ENCODE measurements at places on chromosomes 2 and 18.

GRCh38 chr18:46031741-46032140, 40.3 kb downstream of the PSTPIP2 start:
- no peak for DNase-seq

- no peak for DNase-seq
These were observed 2.8 kb upstream of the PUM2 start for GRCh38 chr2:20353241-20353992.

DNA sequence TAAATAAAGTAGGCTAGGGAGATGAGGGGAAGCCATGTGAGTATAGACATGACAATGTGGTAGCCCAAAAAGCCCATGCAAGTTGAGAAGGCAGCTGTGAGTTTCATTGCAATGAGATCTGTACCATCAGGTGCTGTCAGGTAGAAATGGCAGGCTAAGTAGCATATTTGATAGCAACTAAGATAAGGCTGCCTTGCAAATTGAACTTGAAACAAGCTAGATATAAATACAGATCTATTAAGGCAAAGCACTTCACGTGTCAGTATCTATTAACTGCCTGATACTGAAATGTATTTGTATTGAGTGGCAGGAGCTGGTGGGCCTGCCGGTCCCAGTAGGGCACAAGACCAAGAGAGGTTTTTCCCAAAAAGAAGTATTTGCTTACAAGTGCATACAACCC, 419.9 kb downstream of the TDRD15 start:
- DNase-seq: no peak

DNA sequence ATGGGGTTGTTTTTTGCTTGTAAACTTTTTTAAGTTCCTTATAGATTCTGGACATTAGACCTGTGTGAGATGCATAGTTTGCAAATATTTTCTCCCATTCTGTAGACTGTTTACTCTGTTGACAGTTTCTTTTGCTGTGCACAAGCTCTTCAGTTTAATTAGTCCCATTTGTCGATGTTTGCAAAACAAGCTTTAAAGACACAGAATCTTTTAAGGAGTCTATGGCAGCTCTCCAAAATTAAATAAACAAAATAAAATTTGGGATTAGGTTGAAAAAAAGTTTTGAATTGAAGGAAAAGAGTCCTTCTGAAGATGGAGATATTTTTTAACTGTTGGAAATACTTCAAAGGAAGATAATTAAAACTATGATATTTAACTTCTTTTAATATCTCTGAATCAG, 88.8 kb downstream of the MAP3K20 start:
- DNase-seq: no peak

- no peak for DNase-seq
These were observed 4.6 kb upstream of the UGT1A5 start for GRCh38 chr2:233707940-233708644.

GRCh38 chr2:227595797-227596196, 2.9 kb upstream of the SCYGR2 start:
- DNase-seq: no peak

GRCh38 chr2:232418056-232418455, 11.4 kb downstream of the ALPG start:
- no peak for DNase-seq

- DNase-seq: no peak
These were observed 228.0 kb downstream of the MYT1L start for GRCh38 chr2:2102866-2103653.

DNA sequence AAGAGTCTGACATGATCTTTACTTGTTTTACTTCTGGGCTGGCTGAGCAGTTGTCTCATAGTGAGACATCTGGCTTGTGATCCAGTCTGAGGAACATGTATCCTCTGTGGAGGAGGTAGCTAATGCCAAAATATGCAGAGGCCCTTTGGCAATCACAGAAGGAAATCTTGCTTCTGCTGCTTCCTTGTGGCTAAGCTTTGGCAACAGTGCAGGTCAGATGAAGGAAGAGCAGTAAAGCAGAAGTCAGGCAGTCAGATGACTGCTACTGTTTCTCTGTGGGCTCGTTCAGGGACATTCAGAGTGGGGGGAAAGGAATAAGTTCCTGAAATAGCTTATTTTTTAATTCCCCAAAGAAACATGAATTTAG, 22.3 kb downstream of the DOK1 start:
- no peak for DNase-seq

- no peak for DNase-seq
These were observed 3.8 kb upstream of the AQP12B start for GRCh38 chr2:240686460-240686859.

GRCh38 chr2:181828122-181828705, 63.3 kb upstream of the ITPRID2 start:
- DNase-seq: no peak

DNA sequence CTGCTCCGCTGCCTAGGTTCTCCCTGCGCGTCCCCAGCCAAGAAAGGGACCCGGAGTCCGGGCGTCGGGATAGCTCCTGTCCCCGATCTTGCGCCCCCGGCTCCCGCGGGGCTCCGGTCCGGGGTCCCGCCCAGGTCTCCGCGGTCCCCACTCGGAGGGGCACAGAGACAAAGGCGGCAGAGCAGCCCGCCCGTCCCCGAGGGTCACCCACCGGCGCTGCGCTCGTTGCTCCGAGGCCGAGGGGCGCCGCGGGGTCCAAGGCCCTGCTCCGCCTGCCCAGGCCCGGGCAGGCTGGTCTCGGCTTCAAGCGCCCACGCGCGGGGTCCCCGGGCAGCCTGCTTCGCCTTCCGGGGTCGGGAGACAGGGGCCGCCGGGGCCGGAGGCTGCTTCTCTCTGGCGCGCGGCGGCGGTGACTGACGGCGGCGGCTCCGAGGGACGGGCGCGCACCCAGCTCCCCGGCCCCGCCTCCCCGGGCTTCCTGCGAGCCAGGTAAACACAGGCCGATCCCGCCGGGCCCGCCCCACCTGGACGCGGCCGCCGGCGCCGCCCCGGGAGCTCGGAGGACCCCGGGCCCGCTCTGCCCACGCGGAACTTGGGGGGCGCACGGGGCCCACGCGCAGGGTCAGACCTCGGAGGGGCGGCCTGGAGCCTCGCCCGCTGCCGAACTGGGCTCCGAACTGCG, at the start of gene MBP:
TSS of gene MBP (minus strand) at position 415 of the 682 bp plus-strand sequence. CDS start 27,522 bp downstream, outside the sequence.
- no peak for DNase-seq

GRCh38 chr2:219628235-219628985, 980 bp downstream of the SLC4A3 start:
- no peak for DNase-seq

DNA sequence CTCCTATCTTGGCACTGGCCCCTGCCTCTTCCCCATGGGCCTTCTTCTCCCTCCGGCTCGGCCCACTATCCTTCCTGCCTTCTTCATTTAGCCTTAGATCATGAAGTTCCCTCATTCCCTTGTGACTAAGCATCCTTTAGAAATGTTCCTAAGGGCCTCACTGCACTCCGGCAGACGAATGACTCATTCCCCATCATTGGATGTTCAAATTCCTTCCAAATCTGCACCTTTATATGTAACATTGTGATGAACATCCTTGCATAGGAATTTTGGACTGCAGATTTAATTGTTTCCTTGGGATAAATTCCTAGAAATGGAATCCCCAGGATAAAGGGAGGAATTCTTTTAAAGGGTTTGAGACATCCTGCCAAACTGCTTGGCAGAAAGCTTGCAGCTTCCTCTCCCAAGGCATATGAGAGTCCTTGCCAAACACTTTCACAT, 19.0 kb downstream of the CRACDL start:
- no peak for DNase-seq

DNA sequence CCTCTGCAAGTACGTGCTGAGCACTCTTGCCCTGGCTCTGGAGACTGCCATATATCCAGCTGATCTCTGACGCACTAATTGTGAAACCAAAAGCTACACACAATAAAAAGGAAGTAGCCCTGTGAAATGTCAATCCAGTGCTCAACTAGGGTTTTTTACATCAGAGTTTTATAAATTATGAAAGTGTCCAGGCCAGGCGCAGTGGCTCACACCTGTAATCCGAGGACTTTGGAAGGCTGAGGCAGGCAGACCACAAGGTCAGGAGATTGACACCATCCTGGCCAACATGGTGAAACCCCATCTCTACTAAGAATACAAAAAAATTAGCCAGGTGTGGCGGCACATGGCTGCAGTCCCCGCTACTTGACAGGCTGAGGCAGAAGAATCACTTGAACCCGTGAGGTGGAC, 24.5 kb upstream of the PEX13 start:
- no peak for DNase-seq

DNA sequence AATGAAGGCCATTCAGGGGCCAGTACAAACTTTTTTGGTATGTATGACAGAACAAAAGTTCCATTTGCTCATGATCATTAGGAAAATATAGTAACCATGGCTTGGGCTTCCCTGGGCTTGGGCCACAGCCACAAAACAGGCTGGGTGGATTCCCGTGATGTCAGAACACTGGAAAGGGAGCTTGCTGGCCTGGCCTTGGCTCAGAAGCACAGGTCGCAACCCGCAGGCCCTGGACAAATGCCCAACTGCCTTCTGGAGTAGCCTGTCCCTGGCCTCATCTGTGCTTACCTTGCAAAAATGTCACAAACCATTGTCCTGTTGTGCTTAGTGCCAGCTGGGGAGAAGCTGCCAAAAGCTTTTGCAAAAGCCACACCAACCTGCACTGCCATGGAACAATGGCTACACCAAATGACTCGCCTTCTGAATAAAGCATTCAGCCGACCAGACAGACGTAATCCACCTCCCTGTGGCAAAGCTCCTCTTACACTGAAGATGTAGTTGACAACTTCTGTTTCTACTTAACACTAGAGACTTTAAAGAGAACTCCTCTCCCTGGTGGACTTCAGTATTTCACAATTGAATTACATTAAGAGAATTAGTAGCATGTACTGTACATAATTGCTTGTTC, 125.5 kb downstream of the ANKRD44 start:
- no peak for DNase-seq

DNA sequence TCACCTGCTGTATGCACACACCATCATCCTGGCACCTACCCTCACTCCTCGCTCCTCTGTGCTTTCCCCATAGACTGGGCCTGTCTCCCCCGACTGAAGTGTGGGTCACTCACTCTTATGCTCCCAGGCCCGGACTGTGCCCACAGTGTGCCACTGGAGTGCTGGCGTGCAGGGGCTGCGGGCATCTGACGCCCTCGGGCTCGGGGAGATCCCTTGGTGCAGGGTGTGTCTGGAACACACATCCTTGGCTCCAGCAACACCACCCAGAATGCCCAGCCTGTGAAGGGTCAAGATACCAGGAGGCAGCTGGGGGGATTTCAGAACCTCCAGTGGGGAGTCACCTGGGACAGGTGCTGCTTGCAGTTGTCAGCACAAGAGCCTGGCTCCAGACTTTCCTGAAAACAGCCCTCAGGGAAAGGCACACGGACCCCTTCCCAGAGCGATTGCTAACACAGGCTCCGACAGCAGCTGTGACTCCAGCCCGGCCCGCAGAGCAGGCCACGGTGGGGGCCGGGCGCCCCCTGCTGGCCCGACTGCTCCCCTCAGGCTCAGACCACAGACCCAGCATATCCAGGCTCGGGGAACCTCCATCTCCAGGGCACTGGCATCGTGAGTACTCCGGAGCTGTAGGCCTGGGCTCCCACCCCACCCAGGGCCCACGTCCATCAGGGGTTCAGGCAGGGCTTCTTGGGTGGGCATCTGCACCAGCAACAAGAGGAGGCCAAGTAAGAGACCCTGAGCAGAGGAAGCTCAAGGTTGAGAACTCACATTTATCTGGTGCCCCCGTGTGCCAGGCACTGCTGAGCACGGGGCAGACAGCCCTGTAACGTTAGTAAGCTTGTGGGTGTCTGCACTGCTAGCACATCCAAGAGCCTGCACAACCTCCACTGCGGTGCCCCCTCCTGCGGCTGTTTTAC, 8.6 kb downstream of the HS1BP3 start:
- DNase-seq: peak; percentile 50

- no peak for DNase-seq
These were observed 20.7 kb downstream of the CRYGD start for GRCh38 chr2:208103616-208104015.

DNA sequence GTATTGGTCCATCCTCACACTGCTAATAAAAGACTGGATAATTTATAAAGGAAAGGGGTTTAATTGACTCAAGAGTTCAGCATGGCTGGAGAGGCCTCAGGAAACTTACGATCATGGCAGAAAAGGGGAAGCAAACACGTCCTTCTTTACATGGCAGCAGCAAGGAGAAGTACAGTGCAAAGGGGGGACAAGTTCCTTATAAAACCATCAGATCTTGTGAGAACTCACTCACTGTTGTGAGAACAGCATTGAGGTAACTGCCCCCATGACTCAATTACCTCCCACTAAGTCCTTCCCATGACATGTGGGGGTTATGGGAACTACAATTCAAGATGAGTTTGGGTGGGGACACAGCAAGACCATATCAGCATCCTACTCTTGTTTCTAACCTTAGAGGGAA, 37.0 kb downstream of the SP100 start:
- no peak for DNase-seq

GRCh38 chr18:78856569-78857313, 122.9 kb upstream of the SALL3 start:
- DNase-seq: no peak

DNA sequence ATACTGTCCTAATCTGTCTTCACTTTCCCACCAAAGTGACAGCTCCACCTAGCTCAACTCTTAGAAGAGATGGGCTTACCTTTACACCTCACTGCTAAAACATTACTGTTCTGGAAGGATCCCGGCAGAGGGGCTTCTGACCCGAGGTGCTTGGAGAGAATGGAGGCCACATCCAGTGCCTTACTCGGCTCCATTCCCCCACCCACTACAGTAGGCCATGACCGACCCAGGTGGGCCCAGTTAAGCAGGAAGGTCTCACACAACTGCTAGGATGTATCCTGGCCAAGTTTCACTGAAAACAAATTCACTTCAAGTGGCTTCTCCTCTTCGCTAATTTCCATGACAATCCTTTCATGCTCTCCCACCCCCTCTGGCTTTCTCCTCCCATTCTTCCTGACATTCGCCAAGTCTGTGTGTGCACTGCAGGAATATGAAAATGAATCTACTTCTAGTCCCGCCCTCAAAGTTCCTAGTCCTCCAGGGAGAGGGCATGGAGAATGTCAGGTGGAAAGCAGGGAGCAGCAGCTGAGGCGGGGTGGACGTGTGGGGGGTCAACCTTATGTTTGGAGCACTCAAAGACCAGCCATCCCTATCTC, 11.8 kb downstream of the WIPF1 start:
- no peak for DNase-seq

DNA sequence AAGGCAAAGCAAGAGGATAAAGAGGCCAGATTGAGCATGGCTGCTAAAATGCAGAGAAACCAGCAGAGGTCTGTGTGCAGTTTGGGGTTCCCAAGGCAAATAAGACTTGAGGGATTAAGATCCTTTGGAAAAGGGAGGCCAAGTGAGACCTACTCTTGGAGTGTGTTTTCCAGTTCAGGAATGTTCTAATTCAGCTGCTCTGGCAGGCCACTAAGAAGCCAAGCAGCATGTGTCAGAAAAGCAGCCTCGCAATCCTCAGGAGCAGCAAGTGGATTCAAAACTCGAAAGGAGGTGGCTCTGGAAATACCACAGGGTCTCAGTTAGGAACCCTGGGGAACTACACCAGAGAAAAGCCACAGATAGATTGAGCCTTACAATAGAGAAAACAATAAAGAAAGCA, 569.2 kb downstream of the METTL4 start:
- no peak for DNase-seq

Measured in stimulated activated CD4-positive, alpha-beta T cell treated with anti-CD3 and anti-CD28 coated beads, Interleukin-12 subunit alpha, Interleukin-12 subunit beta, amount 100 ng/mL, for 48 hours (primary cell).